ENCODE measurements at places on chromosomes 12 and 14.

- no peak for DNase-seq
Observed at GRCh38 chr12:22333713-22334409, 646 bp downstream of the ST8SIA1 start.

- no peak for DNase-seq
Observed at GRCh38 chr12:121112496-121112895, 20.2 kb upstream of the P2RX7 start.

GRCh38 chr14:77458249-77458950 lies 507 bp downstream of the AHSA1 start:
- DNase-seq = no peak

- no peak for DNase-seq
Observed at GRCh38 chr14:28157887-28158791, 608.4 kb upstream of the FOXG1 start.

DNA sequence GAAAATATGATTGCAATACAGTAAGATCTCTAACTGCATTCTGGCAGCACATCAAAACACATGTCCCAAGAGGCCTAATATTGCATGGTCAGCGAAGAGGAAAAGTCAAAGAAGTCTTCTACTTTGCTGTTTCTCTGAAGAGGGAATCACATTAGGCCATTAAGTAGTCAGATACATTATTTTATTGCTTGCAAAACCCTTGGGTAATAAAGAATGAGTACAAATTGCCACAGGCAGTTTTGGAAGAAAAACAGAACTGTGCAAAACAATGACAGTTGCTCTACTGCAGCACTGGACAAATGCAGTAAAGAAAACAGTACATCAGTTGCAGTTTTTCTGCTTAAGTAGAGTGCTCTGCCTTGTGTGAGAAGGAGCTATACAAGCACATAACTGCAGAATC lies 211.9 kb downstream of the MED13L start:
- no peak for DNase-seq

- DNase-seq = no peak
Observed at GRCh38 chr12:116547955-116548501, 11.2 kb upstream of the MAP1LC3B2 start.

DNA sequence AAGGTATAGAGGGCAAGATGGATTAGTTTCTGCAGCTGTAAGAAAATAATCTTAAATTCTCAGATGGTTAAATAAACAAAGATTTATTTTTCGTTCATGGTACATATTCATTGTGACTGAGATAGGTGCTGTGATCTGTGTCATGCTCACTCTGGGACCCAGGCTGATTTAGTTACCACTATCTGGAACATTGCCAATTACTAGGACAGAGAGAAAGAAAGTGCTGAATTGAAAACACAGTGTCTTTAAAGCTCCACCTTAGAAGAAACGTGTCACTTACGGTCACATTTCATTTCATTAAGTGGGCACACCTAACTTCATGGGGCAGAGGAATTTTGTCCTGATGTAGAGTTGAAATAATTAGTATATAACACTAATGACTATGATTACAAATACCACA lies 430.0 kb downstream of the CCDC91 start:
- no peak for DNase-seq

GRCh38 chr12:69059465-69060457 lies 126.8 kb upstream of the CPM start:
- DNase-seq = no peak

DNA sequence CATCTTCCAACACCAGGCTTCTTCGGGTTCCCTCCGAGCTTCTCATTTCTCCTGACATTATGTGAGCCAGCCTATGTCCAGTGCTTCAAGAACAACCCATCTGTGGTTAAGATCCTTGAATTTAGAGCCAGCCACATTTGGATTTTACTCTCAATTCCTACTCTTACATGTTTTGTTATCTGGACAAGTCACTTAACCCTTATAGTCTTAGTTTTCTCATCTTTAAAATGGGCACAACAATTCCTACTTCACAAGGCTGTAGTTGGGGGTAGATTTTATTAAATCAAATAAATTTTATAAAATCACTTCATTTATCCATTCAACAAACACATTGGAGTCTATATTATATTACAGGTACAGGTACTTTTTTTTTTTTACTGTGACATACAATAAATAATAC lies 105.5 kb upstream of the SLC38A2 start:
- no peak for DNase-seq

GRCh38 chr12:102645968-102646367 lies 165.6 kb upstream of the IGF1 start:
- DNase-seq = no peak

DNA sequence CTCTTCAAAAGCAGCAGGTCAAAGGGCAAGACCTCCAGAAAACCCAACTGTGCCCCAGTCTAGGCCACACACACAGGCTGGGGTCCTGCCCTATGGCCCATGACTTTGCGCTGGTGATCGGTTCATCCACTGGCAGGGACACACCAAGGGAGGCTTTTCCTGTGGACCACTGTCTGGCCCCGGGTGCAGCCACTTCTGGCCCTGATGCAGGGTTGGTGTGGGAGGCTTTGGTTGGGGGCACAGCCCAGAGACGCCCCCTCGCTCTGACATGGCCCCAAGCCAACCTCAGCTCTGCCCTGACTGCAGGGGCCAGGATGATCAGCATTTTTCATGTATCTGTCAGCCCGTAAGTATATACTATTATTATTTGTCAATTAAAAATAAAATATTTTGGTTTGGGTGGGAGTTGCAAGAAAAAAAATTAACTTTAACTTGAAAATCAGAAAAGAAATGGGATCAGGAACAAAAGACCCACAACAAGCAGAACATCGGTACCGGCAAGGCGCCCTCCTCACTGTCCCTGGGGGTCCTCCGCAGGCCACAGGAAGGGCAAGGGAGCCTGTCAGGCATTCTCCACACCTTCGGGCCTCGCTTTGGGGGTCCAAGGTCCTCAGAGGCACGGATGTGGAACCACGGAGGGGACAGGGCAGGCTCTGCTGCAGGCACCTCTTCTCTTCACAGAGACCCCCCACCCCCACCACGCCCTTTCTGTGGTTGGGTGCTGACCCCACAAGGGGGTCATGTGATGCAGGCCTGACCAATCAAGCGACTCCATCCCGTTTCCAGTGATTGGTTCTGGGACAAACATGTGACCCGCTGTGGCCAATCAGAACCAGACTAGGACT lies 181.5 kb upstream of the SFSWAP start:
- no peak for DNase-seq

GRCh38 chr14:105465209-105466031 lies 9.2 kb upstream of the CRIP2 start:
- DNase-seq = no peak

DNA sequence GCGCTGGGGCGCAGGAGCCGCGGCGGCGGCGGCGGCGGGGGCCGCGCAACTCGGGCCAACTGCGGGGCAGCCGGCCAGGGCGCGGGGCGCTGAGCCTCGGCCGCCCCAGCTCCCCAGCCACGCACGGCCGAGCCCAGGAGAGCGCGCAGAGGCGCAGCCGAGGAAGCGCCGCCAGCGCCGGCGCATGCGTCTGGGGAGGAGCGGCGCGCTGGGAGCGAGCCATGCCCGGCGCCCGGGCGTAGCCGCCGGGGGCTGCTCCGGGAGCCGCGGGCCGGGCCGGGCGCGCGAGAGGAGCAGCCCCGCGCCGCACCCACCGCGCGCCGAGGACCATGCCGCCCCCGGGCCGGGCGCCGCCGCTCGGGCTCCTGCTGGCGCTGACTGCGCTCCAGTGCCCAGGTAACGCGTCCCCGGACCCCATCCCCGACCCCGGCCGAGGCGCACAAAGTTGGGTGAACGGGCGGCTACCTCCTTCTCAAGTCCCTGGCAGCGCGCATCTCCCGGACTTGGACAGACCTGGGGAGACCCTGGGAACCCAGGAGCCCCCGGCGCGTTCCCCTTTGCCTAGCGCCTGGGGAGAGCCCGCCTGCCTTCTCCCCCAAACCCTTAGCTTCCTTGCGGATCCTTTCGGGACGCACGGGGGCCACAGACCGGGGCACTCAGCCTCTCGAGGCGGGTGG lies 121.4 kb downstream of the AACS start:
- no peak for DNase-seq

DNA sequence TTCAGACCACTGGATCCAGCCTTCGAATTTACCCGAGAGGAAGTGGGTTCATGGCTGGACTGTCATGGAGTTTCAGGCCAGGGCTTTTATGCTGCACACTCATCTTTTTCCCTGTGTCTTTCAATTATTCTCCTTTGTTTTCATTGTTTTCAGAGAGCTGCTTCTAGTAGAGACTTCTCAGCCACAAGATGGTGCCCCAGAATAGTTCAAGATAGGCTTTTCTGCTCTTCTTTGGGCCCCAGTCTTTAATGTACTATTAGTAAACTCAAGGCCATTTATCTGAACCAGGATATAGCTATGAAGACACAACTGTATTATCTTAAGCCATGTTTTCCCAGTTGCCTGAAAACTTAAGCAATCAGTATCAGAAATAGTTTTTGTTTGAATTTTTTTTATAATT lies 30.4 kb upstream of the PSMA6 start:
- no peak for DNase-seq

- DNase-seq = no peak
Observed at GRCh38 chr12:67802731-67803130, 154.2 kb downstream of the DYRK2 start.

GRCh38 chr12:108995370-108995992 lies 25.4 kb downstream of the SVOP start:
- DNase-seq = no peak

DNA sequence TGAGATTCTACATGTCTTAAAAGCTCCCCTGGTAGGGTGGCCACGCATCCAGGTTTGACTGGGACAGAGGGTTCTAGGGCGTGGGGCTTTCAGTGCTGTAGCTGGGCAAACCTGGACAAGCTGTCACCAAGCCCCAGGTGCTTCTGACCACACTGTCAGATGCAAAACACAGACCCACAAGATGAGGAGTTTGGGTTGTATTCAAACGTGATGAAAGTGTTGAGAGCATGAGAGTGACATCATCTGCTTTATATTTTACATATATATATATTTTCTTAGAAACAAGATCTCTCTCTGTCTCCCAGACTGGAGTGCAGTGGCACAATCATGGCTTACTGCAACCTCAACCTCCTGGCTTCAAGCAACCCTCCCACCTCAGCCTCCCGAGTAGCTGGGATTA lies 210.1 kb downstream of the DPF3 start:
- DNase-seq = no peak

GRCh38 chr12:68007033-68007432 lies 17.8 kb downstream of the IFNG-AS1 start:
- DNase-seq = no peak

- peak; percentile 75 for DNase-seq
Observed at GRCh38 chr12:8914716-8915526, 612 bp downstream of the PHC1 start.

DNA sequence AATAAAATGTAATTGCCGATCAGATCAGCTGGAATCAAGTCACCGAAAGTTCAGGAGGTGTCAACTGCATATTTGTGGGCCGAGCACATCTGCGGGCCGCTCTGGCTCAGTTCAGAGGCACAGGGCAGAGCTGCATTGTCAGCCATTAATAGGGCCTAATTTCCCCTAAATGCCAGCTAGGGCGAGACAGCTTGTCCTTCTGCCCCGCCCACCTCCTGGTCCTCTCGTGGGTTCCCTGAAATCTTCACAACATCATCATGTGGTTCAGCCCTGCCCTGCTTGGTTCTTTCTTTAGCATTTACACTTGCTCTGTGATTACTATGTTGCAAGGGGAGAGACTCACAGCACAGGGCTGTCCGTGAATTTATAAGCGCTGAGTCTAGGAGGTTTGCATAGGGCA lies 148.9 kb downstream of the CHST11 start:
- no peak for DNase-seq

Data from type B pancreatic cell (in vitro differentiated cells).